ENCODE measurements at places on chromosomes 2 and 18.

DNA sequence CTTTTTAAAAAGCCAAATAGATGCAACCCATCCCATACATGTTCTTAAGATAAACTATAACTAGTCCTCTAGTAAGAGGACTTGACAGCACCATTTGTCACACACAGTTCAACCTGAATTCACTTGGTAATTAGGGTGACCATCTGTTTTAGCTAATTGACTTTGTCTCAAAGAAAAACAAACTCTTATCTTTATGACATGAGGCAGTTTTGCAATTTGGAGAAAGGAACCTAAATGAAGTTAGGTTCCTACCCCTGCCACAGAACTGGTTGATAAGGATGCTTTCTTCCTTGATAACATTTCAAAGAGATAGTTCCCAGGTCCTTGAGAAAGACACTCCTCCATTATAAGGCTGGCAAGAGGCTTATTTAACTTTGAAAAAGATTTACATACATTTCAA, 57.4 kb upstream of the LRRTM1 start:
- no peak for DNase-seq

- DNase-seq: no peak
These were observed 95.6 kb upstream of the CDC42EP3 start for GRCh38 chr2:37767046-37767445.

DNA sequence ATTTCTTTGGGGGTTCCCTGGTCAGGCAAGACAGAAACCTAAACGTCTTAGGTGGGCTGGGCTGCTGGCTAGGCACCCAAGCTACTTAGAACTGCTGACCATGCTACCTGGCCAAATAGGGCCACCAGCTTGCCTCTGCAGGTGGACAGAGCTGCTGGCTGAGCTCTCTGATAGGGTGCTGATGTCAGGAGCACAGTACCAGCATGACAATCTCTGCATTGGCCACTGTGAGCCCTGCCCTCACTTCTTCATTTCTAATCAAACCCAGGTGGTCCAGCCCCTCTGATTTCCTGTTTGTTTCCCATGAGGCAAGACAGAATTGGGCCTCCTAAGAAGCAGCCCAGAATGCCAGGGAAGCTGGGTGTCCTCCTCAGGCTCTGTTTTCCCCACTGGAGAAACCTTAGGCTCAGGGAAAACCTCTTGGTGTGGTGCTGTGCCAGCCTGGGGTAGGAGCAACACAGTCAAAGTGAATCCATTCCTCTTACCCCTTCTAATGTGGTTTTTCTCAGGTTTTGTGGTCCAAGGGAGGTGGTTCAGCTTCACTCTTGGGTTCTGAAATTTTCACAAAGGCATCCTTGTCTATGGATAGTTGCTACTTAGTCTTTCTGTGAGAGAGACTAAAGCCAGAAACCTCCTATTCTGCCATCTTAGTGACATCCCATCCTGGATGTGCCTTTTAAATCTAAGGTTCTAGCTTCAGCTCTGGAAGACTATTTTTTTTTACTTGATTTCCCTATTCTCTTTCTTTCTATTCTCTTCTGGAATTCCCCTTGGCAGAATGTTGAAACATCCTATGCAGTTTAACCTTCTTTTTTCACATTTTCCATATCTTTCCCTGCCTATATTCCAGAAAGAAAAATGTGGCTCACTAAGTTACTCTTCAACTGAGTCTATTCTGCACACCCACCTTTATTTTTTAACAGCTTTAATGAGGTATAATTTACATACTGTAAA, 15.2 kb downstream of the SP100 start:
- DNase-seq: no peak

DNA sequence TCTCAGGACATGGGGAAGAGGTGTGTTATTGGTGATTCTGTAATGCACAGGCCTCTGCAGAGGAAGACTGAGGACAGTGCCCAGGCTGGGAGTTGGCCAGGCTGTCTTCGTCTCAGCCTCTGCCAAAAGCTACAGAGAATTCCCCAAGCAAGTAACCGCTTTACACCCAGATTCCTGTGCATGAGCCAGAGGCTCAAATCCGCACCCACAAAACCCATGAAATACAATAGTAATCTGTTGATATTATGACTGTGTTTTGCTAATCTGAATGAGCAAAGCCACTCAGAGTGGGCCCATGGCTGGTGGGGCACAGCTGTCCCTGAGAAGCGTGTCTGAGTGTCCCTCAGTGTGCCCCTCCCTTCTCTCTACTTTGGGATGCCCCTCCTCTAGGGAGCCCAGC, 149.5 kb upstream of the PXDN start:
- DNase-seq: no peak

- DNase-seq: peak; percentile 3
These were observed 1118.8 kb upstream of the ZEB2 start for GRCh38 chr2:145638675-145639074.

DNA sequence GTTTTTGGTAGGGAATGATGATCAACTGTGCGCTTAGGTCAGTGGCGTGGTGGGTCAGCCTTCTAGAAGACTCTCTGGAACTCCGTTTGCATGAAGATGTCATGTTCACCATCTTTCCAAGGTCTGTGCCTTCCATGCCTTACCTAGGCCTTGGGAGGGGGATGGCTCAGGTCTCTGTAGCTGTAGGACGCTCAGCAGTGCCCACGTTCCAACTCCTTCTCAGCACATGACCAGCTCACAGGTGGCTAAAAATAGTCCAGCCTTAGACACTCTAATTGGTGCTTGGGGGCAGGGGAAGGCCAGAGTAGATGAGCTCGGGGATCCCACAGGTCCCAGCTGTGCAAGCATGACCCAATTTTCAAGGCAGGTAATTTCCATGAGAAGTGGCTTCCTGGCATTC, 42.3 kb upstream of the TEX51 start:
- no peak for DNase-seq

DNA sequence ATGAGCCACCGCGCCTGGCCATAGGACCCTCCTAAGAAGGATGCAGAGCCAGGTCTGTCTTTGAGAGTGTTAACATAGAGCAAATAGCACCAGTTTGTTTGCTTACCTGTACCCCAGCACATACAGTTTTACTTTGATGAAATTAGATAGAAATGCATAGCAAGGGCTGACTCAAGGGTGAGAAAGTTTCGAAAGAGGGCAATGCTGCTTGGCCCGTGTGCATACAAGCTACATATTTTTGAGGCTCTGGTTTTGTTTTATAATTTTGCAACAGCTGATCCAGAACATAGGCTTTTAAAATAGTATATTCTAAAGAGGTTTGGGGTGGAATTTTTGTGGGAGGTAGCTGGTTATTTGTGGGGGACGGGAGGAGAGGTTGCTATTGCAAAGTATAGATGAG, 151.7 kb downstream of the MCFD2 start:
- no peak for DNase-seq

GRCh38 chr2:37738266-37738885, 66.9 kb upstream of the CDC42EP3 start:
- no peak for DNase-seq

DNA sequence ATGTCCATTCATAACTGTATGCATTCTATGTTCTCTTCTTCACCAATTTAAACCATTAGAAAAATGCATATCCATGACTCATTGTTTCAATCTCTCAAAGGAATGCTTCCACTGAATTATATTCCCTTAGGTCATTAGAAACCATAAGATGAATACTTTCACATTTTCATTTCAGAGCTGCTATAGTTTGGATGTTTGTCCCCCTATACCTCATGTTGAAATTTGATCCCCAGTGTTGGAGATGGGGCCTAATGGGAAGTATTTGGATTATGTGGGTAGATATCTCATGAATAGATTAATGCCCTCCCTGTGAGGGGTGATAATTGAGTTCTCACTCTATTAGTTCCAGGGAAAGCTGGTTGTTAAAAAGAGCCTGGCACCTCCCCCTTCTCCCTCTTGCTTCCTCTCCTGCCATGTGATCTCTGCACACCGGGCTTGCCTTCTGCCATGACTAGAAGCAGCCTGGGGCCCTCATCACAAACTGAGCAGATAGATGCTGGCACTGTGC, 35.7 kb downstream of the THUMPD2 start:
- DNase-seq: no peak

DNA sequence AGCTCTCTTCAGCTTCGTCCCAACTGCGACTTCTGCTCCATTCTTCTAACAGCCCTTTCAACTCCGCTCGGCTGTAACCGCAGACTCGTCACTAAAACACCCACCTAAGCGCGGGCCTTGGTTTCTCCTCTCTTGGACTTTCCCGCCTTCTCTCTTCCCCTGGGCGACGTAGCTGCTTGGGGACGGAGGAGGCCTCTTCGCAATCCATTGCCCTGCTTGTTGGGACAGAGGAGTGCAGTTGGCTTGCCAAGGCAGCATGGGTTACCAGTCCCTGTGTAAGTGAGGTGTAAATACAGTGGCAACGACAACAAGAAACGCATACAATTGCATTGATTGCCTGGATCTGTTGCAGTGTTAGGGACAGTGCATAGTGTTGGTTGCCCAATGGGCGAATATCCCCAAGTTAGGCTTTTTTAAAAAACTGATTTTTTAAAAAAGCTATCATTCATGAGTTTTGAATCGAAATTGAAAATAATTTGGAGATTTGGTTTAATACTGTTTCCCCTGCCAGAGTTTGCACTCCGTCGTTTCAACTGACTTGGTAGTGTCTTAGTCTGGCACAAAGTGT, 484 bp upstream of the DARS1 start:
- no peak for DNase-seq

GRCh38 chr2:216829533-216829932, 30.3 kb downstream of the TNP1 start:
- no peak for DNase-seq

- DNase-seq: no peak
These were observed 14.3 kb upstream of the EN1 start for GRCh38 chr2:118861731-118862130.

- DNase-seq: no peak
These were observed 98.7 kb downstream of the ACVR1 start for GRCh38 chr2:157777427-157777826.
